ENCODE measurements at places on chromosomes 12 and 14. TPM values are rescaled to one million over a fixed set of nuclear protein-coding genes. Genes with fewer than 3 reads are reported as not detected.

- DNase-seq: peak; percentile 31
Observed at GRCh38 chr12:92216092-92216491, 70.4 kb upstream of the BTG1 start.

- no peak for DNase-seq
Observed at GRCh38 chr12:128940974-128941373, 87.7 kb downstream of the GLT1D1 start.

DNA sequence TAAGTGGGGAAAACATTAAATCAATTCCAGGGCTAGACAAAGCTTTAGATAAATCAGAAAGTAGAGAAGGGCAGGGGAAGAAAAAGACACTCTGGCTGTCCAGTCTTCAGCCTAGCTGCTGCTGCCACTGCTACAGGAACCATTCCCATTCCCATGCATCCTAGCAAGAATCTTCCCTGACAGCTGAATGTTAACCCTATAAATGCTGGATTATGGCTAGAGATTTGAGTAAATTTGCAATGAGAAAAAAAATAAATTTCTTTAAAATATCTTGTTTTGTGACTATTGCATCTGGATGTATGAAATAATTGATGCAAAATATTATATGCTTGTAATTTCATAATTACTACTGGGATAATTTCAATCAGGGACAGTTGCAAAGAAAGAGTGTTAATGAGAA, 15.0 kb upstream of the CDKN3 start:
- DNase-seq: no peak

DNA sequence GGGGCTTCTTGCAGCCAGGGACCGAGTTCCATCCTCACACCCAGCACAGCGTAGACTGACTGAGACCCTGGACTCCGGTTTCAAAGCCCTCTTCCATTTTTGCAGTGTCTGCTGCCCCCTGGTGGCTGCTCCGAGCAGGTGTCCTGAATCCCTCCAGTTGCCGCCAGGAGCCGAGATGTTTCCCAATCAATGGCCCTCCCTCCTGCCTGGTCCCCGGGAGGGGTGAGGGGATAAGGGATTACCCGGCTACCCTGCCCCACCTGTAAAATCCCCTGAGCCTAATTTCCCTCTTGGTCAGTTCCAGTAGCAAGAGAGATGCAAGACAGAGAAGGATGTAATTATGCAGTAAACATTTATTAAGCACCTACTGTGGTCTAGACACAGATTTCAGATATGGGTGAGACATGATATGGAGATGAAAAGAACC, 55.0 kb downstream of the PHETA1 start:
- peak; percentile 36 for DNase-seq

DNA sequence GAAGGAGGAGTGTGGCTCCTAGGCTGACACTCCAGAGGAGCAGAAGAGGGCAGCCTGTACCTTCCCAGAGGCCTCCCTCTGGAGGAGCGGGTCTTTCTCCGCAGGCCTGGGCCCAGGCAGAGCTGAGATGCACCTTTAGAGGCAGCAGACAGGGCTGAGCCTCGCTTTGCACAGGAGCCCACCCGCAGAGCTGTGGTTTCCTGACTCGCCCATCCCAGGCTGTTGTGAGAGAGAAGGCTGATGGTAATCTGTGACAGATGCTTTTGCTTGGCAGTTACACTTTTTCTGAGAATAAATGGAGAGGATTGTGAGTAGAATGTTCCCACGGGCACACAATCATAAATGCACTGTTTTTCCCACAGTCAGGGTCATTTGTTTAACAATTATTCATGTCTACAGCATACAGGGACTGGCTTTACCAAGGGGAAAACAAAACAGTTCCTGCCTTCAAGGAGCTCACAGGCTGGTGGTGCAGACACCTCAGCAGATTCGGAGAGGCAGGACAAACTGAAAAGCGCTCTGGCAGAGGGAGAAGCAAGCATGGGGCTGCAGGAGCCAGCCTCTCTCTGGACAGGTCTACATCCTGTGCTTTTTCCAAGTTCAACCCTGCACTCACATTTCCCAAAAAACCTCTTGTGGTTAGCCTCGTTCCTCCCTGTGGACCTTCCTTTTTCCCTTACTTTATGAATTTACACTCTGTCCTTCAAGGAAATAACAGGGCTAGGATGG, 13.9 kb downstream of the EVL start:
- DNase-seq: no peak

The MAGOHB gene
- polyA plus RNA-seq: 42.3 TPM

The BCL7A gene
- 37.1 TPM for polyA plus RNA-seq
